Keratinocyte (primary cell): ENCODE measurements at places on chromosomes 3 and 15. TPM values are rescaled to one million over a fixed set of nuclear protein-coding genes. Genes with fewer than 3 reads are reported as not detected.
A peak's percentile ranks its signal among the peaks of the same experiment; 100 is the strongest.

DNA sequence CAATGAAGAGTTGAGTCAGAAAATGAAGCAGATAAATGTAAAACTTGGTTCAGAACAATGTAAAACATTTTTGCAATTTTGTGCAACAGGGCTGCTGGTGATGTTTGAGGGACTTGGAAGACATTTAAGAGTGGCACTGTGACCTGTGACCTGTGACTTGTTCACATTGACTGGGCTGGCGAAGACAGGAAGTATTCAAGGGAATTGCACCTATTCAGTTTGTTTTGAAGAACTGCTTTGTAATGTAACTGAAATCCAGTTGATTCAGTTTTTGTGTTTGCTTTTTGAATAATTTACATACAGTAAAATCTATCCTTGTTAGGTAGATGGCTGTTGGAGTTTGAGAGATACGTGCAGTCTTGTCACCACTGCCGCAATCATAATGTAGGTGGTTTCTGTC lies 35.4 kb downstream of the MCTP2 start:
- no peaks in the 10 kb centered on the region for H3K27me3 ChIP-seq
- H3K4me3 ChIP-seq: no peak overlapping the region
- H3K27ac ChIP-seq: no peak overlapping the region

DNA sequence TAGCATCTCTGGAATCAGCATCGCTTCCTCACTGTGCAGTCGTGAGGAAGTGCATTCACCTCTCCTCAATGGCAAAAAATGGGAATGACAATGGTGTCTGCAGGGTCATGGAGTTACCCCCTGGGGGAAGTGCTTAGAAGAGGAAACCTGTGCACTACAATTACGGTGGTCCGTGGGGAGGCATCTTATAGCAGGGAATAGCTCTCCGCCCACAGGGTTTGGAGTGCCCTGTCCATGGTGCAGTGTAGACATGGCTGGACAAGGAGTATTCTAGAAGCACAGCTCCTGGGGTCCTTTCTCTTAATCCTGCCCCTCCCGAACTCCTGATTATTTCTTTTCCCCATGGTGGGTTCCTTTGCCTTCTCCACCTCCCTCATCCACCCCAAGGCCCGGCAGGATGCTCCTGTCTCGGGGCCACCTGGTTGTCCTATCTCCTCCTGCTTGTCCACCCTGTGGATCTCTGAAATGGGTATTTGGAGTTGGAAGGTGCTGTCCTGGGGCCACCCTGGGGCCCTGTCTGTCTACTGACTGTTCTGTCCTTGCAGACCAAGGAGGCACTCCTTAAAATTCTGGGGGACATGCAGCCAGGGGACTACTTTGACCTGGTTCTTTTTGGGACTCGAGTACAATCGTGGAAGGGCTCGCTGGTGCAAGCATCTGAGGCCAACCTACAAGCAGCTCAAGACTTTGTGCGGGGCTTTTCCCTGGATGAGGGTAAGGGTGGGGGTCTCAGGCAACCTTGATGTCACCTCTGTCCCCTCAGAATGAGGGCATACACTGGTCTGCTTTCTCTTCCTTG lies 5.2 kb downstream of the ITIH1 start:
- H3K36me3 ChIP-seq: no peaks in the 10 kb centered on the region
- no peak overlapping the region for H3K27ac ChIP-seq
- no peak for DNase-seq
- H3K4me3 ChIP-seq: no peak overlapping the region
- no peaks in the 10 kb centered on the region for H3K4me1 ChIP-seq
- H3K27me3 ChIP-seq: peaks cover 26% of the 10 kb centered on the region

MANF gene
- 71.1 to 156 TPM (median 143 TPM) in 3 replicates for polyA plus RNA-seq

SPRED1 gene
- 5.7 to 11.6 TPM (median 11.5 TPM) in 3 replicates for polyA plus RNA-seq

DNA sequence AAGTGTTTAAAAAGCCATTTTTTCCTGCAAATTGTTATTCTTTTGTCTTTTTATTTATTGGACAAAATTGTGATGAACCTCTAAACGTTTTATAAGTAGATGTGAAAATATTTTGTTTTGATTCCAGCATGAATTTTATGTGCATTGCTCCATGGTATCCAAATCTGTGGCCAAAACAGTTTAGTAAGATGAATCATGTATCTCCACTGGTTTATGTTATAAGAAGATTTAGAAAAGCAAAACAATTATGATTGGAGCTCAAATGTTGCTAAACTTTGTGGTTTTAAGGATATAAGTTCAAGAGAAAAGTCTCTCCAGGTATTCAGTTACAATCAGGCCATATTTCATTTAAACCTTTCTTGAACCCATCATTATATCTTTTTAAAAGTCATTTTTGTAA lies 80.9 kb downstream of the NECTIN3 start:
- no peaks in the 10 kb centered on the region for H3K36me3 ChIP-seq
- no peak overlapping the region for H3K27ac ChIP-seq
- no peaks in the 10 kb centered on the region for H3K27me3 ChIP-seq

GRCh38 chr3:135097276-135097946 lies 302.4 kb downstream of the EPHB1 start:
- no peaks in the 10 kb centered on the region for H3K36me3 ChIP-seq
- H3K27ac ChIP-seq: no peak overlapping the region
- no peak for DNase-seq
- H3K27me3 ChIP-seq: no peaks in the 10 kb centered on the region
- H3K4me1 ChIP-seq: no peaks in the 10 kb centered on the region

GADL1 gene
- polyA plus RNA-seq: not detected in 3 replicates

ANKRD34C gene
- not detected in 3 replicates for polyA plus RNA-seq

PPP2R3A gene
- 10.3 to 11.8 TPM (median 11.1 TPM) in 3 replicates for polyA plus RNA-seq

DNA sequence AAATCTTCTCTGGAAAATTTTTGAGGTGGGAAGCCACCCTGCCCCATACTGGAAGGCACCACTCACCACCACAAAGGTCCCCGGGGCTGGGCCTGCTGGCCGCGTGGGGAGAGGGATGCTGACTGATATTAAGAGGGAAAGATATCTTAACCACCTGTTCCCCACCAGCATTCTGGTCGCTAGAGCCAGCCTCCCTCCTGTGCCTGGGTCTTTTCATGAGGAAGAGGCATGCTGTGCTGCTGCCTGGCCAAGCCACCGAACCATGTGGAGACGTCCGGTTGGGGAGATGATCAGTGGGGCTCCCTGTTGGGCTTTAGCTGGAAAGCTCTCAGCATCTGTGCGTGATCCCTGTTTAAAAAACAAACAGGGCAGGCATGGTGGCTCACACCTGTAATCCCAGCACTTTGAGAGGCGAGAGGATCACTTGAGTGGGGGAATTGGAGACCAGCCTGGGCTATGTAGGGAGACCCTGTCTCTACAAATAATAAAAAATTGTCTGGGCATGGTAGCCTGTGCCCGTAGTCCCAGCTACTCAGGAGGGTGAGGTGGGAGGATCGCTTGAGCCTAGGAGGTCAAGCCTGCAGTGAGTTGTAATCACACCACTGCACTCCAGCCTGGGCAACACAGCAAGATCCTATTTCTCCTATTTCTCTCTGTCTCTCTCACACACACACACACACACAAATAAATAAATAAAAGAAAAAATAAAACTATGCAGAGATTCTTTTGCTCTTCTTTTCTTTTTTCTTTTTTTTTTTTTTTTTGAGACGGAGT lies 1.0 kb downstream of the KLHL18 start:
- peak overlapping the region; percentile 93 for H3K27ac ChIP-seq
- H3K4me3 ChIP-seq: peak overlapping the region; percentile 83
- peaks cover 12% of the 10 kb centered on the region for H3K4me1 ChIP-seq

SCAANT1 gene
- polyA plus RNA-seq: not detected in 3 replicates

GRCh38 chr15:42921342-42921731 lies 759 bp upstream of the TTBK2 start:
- H3K27me3 ChIP-seq: no peaks in the 10 kb centered on the region
- peak overlapping the region; percentile 59 for H3K27ac ChIP-seq

- no peaks in the 10 kb centered on the region for H3K4me1 ChIP-seq
- H3K27ac ChIP-seq: no peak overlapping the region
- H3K36me3 ChIP-seq: no peaks in the 10 kb centered on the region
- no peaks in the 10 kb centered on the region for H3K27me3 ChIP-seq
- H3K4me3 ChIP-seq: no peak overlapping the region
These were observed 117.7 kb downstream of the GOLIM4 start for GRCh38 chr3:167978071-167978470.

DNA sequence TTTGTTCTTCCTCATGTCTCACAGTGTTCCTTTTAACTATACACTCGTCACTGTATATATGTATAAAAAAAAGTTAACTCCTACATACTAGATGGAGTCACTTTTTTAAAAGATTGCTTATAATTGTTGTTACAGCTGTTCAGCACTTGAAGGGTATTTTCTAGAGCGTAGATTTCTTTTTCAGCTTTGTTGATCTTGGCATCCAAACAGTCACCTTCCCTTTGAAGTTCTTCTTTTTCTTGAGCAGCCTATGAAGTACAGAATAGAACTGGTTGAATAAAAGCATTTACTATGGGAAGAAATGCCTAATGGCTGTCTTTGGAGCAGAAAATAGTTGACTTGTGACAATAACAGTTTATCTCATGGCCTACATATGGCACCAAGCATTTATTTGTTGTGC lies 17.8 kb downstream of the TTC14 start:
- no peak for DNase-seq
- H3K4me3 ChIP-seq: no peak overlapping the region
- no peak overlapping the region for H3K27ac ChIP-seq
- H3K27me3 ChIP-seq: no peaks in the 10 kb centered on the region
- H3K4me1 ChIP-seq: no peaks in the 10 kb centered on the region

CRTAP gene
- 121 to 170 TPM (median 152 TPM) in 3 replicates for polyA plus RNA-seq
